ENCODE measurements at places on chromosomes 11 and 22. TPM values are rescaled to one million over a fixed set of nuclear protein-coding genes. Genes with fewer than 3 reads are reported as not detected.

CALCA gene
- not detected for total RNA-seq

CASTOR1 gene
- total RNA-seq = 7.0 TPM

CCDC157 gene
- total RNA-seq = 2.4 TPM

HIKESHI gene
- total RNA-seq = 37.2 TPM

CLCF1 gene
- total RNA-seq = 42.2 TPM

GDPD4 gene
- not detected for total RNA-seq

PRR33 gene
- total RNA-seq = not detected

KIF18A gene
- total RNA-seq = 12.9 TPM

CHADL gene
- total RNA-seq = not detected

EFCAB6 gene
- total RNA-seq = 0.91 TPM

TAF10 gene
- total RNA-seq = 219 TPM

MOV10L1 gene
- not detected for total RNA-seq

SLC22A25 gene
- not detected for total RNA-seq

SEC14L6 gene
- total RNA-seq = not detected

GLYAT gene
- total RNA-seq = not detected

RAG2 gene
- total RNA-seq = not detected

SCN2B gene
- not detected for total RNA-seq

RASSF10 gene
- total RNA-seq = 2.1 TPM

AP1B1 gene
- 21.8 TPM for total RNA-seq

PSMC3 gene
- 189 TPM for total RNA-seq

PHLDB1 gene
- total RNA-seq = 8.8 TPM

CNTN5 gene
- not detected for total RNA-seq

TPH1 gene
- total RNA-seq = 0.27 TPM

NXPE2 gene
- not detected for total RNA-seq

OR51I1 gene
- total RNA-seq = not detected

TH gene
- total RNA-seq = not detected

MOGAT2 gene
- total RNA-seq = not detected

ISX gene
- total RNA-seq = not detected

SLC25A18 gene
- 0.45 TPM for total RNA-seq

TCN2 gene
- total RNA-seq = 5.2 TPM

PYGM gene
- 0.13 TPM for total RNA-seq

HEPN1 gene
- not detected for total RNA-seq

GAB4 gene
- not detected for total RNA-seq

PDE2A gene
- 2.3 TPM for total RNA-seq
